ENCODE measurements at places on chromosomes 16 and 17. TPM values are rescaled to one million over a fixed set of nuclear protein-coding genes. Genes with fewer than 3 reads are reported as not detected.
A peak's percentile ranks its signal among the peaks of the same experiment; 100 is the strongest.

DNA sequence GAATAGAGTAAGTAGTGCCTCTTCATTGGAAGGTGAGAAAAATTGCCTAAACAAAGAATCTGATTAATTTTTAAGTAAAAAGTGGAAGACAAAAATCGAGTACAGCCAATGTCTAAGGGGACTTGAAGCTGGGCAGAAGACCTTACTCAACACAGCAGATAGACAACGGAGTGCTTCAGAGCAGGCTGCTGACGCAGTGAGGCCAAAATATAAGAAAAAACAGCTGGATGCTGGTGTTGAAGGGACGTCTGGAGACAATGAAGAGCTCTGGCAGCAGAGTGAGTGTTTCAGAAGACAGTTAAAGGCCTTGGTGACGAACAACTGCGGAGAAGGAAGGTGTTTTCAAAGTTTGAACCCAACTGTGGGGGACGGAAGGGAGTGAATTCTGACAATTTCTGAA is 169.8 kb downstream of the MRTFB start:
- no peak for DNase-seq

C16orf96 gene
- total RNA-seq = not detected

GRCh38 chr17:16986391-16986790 is 14.5 kb upstream of the TNFRSF13B start:
- no peak for DNase-seq

DNA sequence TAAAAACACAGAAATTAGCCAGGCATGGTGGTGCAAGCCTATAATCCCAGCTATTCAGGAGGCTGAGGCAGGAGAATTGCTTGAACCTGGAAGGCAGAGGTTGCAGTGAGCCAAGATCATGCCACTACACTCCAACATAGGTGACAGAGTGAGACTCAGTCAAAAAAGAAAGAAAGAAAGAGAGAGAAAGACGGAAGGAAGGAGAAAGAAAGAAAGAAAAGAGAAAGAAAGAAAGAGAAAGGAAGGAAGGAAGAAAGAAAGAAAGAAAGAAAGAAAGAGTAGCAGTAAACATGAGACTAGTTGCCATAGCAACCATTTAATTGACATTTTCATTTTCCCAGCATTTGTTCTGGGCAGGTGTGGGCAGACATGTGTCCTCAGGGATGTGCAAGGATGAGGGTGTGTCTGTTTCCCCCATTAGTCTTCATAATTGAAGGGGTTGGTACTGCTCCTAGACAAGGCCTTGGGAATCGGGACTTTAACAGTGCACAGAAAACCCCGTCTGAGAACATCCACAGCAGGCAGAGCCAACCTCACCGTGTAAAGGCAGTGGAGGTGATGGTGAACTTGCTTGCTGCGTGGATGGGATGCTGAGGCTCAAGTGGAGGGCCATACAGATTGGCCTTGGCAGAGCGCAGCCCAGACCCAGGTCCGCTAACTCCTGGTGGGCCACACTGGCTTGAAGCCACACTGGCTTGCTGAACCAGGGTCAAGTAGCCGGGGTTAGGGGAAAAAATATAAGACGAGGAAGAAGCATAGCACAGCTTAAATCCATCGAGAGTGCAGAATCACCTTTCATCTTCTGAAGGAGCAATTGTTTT is 35.2 kb upstream of the KIFC3 start:
- DNase-seq = no peak

GRCh38 chr17:39755554-39756379 is 18.0 kb downstream of the GRB7 start:
- peak; percentile 23 for DNase-seq

NTN3 gene
- 0.35 TPM for total RNA-seq

HS3ST3A1 gene
- total RNA-seq = 2.9 TPM

DNA sequence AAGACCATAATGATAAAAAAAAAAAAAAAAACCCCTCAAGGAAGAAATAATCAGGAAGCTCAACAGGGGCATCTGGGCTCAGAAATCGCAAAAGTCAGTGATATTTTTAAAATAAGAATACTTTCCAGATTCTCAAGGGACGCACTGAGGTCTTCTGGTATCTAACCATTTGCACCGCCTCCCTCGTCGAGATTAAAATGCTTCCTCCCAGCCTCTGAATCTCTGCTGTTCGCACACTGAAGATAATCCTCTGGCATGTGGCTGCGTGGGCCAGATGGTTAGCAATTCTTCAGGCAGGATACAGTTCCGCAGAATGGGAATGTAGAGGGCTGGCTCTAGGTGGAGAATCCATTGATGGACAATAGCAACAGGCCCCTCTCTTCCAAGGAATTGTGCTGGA is 211.7 kb upstream of the CDH5 start:
- DNase-seq = no peak

- DNase-seq = no peak
These were observed 3.0 kb downstream of the NUBP2 start for GRCh38 chr16:1785846-1786170.

RND2 gene
- total RNA-seq = 0.11 TPM

CALB2 gene
- 0.22 TPM for total RNA-seq

GRCh38 chr17:71521724-71522123 is 599.1 kb upstream of the SOX9 start:
- DNase-seq = no peak

KRT31 gene
- total RNA-seq = not detected

DNA sequence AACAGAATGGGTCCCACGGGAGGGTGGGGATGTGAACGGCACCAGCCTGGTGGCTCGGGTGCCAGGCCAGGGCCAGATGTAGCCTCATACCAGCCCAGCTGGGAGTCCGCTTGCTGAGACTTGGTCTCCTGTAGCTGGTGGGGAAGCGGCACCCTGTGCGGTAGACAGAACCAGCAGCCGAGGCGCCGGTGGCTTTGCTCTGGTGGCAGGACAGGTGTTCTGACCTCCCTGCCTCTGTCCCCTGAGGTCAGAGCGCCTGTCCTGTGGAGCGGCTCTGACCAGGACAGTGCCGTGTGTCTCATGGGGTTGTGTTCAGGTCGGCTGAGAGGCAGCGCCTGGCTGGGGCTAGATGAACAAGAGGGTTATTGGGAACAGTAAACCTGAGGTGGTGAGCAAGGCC is 20.1 kb downstream of the RAB40C start:
- no peak for DNase-seq

DNA sequence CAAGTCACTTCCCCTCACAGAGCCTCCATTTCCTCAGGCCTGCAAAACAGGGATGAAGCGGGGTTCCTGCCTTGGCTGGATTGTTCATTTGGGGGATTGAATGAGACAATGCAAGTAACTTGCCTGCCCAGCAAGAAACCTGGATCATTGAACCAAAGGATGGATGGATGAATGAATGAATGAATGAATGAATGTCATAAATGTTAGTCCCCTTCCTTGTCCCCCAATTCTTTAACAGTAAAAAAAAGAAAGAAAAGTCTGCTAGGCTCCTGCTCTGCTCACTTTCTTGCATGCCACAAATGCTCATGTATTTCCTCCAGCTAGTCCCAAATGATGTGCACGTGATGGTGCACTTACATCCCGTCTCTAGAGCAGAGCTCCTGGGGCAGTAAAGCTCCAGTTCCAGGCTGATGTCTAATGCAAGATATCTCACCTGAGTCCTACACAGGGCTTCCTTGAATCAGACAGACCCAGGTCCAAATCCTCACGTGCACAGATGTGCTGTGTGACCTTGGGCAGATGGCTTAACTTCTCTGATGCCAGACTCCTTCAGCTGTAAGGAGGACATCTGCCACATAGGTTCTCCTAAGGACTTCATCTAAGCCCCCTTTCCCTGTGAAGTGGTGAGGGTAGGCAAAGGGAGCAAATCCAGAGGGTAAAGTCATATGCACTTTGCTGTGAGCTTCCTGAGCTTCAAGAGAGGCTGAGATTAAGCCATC is 45.5 kb downstream of the C16orf82 start:
- no peak for DNase-seq
